ENCODE measurements at places on chromosomes 16 and 17. TPM values are rescaled to one million over a fixed set of nuclear protein-coding genes. Genes with fewer than 3 reads are reported as not detected.

MT1M gene
- total RNA-seq = 2.4 TPM

SOX9 gene
- total RNA-seq = 0.07 TPM

C16orf74 gene
- 35.0 TPM for total RNA-seq

MYH2 gene
- not detected for total RNA-seq

Measured in thoracic aorta endothelial cell (primary cell).